ENCODE measurements at places on chromosomes 11 and 22.

GRCh38 chr11:124919898-124920297 lies 848 bp downstream of the HEPN1 start:
- no peak for DNase-seq

DNA sequence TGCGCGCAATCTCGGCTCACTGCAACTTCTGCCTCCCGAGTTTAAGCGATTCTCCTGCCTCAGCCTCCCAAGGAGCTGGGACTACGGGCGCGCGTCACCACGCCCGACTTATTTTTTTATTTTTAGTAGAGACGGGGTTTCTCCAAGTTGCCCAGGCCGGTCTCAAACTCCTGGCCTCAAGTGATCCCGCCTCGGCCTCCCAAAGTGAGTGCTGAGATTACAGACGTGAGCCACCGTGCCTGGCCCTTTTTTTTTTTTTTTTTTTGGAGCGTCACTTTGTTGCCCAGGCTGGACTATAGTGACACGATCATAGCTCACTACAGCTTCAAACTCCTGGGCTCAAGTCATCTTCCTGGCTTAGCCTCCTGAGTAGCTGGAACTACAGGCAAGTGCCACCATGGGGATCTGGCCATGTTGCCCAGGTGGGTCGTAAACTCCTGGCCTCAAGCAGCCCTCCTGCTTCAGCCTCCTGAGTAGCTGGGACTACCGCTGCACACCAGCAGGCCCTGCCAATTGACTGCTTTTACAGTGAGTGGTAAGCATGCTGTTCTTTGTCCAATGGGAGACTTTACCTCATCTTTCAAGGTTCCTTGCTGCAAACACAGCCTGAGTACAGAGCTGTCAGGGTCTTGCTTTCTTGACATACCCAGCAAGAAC lies 600 bp upstream of the CENPM start:
- no peak for DNase-seq

DNA sequence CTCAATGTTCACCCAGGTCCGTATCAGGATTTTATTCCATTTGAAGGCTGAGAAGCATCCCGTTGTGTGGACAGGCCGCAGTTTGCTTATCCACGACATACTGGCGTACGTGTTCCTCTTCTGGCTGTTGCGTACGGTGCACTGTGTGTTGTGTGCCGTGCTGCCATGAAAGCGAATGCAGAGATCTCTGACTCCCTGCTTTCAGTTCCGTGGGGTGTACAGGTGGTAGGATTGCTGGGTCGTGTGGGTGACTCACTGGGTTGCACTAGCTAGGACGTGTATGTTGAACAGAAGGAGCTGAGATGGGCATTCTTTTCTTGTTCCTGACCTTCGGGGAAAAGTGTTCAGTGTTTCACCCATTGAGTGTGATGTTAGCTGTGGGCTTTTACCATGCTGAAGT lies 10.3 kb downstream of the SELENOO start:
- DNase-seq, result no peak

DNA sequence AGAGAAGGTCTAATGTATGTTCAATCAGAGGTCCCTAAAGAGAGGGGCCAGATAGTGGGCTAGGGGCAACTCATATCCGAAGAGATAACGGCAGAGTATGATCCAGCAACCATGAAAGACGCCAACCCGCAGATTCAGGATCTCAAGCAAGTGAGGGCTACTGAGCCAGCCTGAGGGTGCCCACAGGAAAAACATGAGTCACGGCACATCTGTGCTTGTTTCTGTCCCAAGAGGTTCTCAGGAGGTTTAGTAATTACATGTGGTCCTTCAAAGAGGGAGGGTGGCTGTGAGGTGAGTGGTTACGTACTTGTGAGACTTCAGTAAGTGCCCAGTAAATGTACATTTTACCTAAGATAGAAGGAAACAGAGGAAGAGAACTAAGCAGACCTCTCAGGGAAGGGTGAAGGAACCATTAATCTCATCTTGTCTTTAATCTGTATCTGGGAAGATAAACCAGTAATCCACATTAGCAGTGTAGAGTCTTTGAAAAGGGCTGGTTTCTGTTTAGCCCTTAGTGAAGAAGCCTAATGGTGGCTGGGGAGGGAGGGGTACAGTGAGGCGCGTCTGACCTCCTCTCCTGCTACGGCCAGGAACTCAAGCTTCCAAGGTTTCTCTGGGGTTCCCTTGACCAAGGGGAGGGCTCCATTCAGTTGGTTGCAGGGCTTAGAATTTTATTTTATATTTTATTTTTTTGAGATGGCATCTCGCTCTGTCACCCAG lies 10.2 kb downstream of the SIRT3 start:
- DNase-seq, result no peak

DNA sequence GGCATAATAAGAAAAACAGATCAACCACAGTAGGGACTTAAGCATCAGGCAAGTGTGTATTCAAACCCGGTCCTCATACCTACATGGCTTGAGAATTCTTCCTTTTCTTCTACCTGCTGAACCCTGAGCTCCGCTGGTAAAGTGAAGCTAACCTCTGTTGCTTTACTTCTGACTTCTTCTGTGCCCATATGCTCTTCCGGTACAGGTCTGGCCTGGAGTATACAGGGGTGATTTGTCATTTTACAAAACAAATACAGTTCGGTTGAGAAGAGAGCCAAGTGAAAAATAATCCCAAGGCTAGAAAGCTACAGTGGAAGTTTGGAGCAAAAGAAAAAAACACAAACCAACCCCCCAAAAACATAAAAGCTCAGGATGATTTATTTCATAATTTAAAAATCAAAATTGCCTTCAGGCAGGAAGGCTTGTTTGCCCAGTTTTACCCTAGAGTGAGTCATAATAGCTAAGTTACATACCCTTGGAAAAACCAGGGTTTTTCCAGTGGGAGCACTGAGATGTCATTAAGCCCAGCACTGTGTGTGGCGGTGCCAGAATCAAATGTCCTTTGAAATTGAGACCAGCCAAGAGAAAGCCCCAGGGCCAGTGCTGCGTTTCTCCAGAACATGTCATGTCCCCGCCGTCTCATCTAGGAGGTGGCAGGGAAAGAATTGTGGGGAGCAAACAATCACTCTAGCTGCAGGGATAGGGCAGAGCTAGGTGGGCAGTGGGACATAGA lies 305.5 kb upstream of the ISX start:
- no peak for DNase-seq

GRCh38 chr11:45812581-45813548 lies 7.9 kb downstream of the SLC35C1 start:
- no peak for DNase-seq

DNA sequence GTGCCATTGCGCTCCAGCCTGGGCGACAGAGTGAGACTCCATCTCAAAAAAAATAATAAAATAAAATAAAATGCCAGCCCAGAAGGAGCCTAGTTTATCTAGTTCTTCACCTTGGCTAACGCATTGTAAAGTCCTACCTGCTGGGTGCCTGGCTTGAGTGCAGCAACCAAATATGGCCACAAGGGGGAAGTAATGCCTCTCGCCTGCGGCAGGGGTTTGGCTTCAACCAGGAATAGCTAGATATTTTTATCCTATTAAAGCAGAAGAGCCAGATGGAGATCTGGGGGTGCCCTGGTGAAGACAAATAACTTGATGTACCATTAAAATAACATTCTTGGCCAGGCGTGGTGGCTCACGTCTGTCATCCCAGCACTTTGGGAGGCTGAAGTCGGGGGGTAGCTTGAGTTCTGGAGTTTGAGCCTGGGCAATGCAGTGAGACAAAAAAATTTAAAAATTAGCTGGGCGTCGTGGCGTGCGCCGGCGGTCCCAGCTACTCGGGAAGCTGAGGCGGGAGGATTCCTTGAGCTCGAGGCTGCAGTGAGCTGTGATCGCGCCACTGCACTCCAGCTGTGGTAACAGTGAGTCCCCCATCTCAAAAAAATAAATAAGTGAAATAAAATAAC lies 20.6 kb upstream of the PLEKHB1 start:
- DNase-seq, result peak; percentile 22

GRCh38 chr11:115267238-115267781 lies 236.9 kb downstream of the CADM1 start:
- DNase-seq, result no peak

GRCh38 chr11:66891851-66892660 lies 35.2 kb downstream of the LRFN4 start:
- DNase-seq, result no peak

DNA sequence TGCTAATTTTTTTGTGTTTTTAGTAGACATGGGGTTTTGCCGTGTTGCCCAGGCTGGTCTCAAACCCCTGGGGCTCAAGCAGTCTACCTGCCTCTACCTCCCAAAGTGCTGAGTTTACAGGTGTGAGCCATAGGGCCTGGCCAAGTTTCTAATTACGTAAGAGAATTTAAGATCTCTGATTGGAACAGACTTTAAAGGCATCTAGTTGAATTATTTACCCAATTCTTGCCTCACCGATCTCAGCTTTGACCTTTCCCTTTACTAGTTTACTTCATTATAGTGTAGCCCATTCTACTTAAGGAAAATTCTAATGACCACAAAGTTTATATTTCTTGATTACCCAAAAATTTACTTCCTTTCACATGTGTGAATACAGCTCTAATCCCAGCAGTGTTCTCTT lies 81.6 kb downstream of the YAP1 start:
- DNase-seq, result no peak

DNA sequence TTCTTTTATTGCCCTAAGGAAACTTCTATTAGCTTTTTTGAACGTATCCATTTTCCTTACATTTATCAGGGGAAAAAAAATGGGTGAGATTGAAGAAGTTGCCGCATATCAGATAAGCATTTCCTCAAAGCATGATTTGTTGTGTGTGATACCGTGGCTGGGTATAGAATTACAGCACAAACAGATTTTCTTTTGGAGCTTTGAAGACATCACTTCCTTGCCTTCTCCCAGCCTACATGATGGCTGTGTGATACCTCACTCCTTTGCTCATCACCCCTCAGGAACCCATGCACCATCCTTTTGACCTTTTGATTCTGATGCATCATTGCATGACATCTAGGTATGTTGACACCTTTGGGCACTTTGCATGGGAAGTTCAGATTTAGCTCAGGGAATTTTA lies 1155.3 kb downstream of the BRD1 start:
- DNase-seq, result no peak

GRCh38 chr11:114236829-114237228 lies 59.4 kb upstream of the NNMT start:
- no peak for DNase-seq

- no peak for DNase-seq
Observed at GRCh38 chr11:68890490-68891231, 13.0 kb downstream of the MRPL21 start.

DNA sequence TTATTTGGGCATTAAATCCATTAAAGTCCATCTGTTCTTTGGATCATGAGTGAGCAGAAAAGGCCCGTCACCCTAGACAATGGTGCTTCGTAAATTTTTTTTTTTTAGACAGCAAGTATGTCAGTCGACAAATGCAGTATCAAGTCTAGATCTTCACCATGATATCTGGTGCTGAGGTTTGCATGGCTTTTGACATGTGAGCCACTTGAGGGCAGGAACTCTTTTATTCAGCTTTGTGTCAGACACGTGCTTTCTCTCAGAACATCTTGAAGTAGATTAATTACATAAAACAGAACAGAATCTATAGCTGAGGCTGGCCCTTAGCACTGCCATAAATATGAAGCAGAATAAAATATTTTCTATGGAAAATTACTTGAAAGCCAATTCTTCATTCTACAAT lies 62.9 kb upstream of the CARD18 start:
- no peak for DNase-seq

DNA sequence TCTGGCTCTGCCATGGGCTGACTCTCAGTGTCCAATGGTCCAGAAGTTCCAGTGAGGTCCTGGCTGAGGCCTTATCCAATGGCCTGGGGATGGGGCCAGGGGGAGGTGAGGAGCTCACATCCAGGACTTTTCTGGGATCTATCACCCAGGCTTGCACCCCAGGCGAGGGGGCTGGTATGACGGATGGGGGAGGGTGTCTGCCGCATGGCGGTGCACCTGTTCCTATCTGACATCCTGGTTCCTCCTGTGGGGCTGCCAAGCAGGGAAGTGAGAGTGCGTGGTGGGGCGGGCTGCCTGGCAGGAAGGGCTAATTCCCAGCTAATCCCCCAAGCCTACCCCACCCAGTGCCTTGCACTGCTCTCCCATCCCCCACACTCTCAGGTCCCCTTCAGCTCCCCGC lies 102.1 kb downstream of the NECTIN1 start:
- DNase-seq, result no peak

GRCh38 chr11:7495882-7496551 lies 10.7 kb downstream of the OLFML1 start:
- DNase-seq, result no peak

DNA sequence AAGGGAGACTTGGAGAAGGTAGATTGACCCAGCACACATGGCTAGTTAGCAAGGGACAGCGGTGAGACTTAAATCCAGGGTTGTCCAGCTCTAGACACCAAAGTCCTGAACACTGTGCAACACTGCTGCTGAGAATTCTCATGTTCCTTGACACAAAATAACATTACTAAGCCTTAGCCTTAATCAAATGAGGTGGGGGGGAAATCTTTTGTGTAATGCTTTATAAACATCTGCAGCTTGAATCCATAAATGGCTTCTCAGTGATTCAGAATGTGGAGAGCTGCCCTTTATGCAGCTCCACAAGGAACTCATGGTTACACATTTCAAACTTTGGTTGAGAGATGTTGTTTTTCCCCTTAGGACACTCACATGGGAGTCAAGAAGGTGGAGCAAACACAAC lies 80.0 kb downstream of the CD44 start:
- DNase-seq, result no peak

GRCh38 chr22:38696606-38697424 lies 3.9 kb downstream of the JOSD1 start:
- DNase-seq, result no peak

DNA sequence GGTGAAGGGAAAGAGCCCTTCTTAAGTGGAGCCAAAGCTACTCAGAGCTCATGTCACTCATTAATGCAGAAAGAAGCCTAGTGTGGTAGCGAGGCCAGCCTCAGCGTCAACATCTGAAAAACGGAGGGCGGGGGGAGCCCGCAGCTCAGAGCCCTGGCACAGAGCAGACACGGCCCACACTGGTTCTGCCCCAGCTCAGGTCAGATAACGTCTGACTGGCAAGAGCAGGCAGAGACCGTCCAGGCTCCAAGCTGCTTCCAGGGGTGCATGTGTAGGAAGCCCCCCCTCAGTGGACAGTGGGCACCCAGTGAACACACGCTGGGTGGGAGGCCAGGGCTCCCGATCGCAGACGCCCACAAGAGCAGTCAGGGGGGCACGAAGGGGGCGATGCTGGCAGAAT lies 100.8 kb downstream of the SHANK2 start:
- DNase-seq, result no peak

GRCh38 chr11:97729546-97730272 lies 1291.0 kb upstream of the CNTN5 start:
- no peak for DNase-seq

GRCh38 chr11:8281266-8281665 lies 17.6 kb upstream of the LMO1 start:
- no peak for DNase-seq

All from hypothalamus (tissue), 51 donors.